Choroid plexus epithelial cell (primary cell): ENCODE measurements at places on chromosomes 3 and 15.
A peak's percentile ranks its signal among the peaks of the same experiment; 100 is the strongest.

- DNase-seq, result peak; percentile 1
Measured at GRCh38 chr3:2156244-2156847, 57.7 kb downstream of the CNTN4 start.

GRCh38 chr3:179860275-179861107, 176.2 kb downstream of the PEX5L start:
- no peak for DNase-seq

GRCh38 chr15:66720206-66721010, 18.4 kb downstream of the SMAD6 start:
- peak; percentile 71 for DNase-seq

- no peak for DNase-seq
Measured at GRCh38 chr15:60223176-60223575, 174.6 kb downstream of the ANXA2 start.

DNA sequence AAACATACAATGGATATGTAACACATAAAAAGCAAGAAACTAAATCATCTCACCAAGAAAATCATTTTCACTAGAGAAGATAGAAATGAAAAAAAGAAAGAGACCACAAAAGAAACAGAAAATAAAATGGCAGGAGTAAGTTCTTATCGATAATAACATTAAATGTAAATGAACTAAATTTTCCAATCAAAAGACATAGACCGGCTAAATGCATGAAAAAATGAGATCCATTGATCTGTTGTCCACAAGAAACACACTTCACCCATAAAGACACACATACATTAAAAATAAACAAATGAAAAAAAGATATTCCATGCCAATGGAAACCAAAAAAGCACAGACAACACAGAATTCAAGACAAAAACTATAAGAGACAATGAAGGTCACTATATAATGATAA, 1771.9 kb downstream of the SI start:
- DNase-seq, result no peak

DNA sequence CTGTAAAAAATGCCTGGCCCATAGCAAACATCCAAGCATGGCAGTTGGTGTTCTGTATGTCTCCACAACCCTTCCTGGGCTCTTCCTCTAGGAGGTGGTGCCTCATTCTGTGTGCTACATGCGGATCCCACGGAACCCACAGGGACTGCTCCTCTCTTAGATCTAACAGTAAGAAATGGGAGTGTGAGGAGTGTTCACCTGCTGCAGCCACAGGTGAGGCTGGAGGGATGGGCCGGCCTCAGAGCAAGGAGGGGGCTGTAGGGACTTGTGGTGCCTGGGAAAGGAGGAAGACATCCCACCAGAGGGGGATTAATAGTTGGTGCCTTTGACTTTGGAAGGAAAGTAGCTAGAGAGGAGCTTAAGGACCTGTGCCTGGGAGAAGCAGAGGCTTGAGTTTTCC, 22.2 kb downstream of the SEMA3G start:
- DNase-seq, result no peak

DNA sequence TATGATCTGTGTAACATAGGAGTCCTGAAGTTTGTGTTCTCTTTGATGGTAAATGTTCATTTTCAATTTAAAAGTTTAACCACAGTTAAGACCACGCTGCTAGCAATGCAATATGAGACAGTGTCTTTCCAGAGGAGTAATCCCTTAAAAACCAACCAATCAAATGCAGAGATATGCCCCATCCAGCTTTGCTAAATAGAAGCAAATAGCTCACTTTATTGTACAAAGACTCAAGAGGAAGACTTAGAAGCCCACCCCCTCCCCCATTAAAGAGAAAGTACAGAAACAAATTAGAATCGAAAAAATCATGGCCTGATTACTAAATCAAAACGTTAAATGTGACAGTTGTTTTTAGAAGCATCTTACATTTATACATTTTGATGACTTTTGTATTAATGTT, 2.1 kb upstream of the ANP32A start:
- no peak for DNase-seq

DNA sequence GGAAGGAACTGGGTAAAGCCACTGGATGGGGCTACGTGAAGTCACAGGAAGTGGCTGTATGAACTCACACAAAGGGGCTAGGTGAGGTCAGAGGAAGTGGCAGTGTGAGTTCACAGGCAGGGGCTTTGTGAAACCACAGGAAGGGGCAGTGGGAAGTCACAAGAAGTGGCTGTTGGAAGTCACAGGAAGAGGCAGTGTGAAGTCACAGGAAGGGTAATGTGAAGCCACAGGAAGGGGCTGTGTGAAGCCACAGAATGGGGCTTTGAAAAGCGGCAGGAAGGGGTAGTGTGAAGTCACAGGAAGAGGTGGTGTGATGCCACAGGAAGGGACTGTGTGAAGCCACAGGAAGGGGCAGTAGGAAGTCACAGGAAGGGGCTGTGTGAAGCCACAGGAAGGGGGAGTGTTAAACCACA, 34.6 kb downstream of the GASK1A start:
- DNase-seq, result no peak

- DNase-seq, result no peak
Measured at GRCh38 chr3:42678447-42678846, 6.9 kb upstream of the KLHL40 start.

DNA sequence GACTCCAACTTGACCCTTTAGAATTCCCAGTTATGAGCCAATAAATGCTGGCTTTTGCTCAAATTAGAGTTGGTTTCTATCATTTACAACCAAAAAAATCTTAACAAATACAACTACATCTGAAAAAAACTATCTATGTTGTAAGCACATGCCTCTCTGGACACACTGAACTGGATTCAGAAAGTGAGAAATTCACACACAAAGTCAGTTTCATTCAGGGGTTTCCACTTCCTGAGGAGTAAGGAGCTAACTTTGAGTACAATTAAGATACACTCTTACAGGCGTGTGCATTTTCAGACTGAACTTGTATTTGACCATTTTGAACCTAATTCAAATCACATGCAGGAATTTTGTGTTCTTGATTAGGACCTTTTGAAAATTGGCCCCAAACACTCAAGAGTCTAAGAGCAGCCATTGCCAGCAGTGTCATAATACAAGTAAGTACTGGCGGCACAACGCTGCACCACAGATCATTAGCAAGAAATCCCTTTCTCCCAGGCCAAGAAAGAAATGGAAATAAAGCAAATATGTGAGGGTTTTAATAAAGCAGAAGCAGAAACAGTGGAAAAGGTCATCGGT, 31.2 kb downstream of the LINS1 start:
- DNase-seq, result no peak

- DNase-seq, result peak; percentile 38
Measured at GRCh38 chr3:74080056-74080461, 455.3 kb upstream of the PDZRN3 start.

DNA sequence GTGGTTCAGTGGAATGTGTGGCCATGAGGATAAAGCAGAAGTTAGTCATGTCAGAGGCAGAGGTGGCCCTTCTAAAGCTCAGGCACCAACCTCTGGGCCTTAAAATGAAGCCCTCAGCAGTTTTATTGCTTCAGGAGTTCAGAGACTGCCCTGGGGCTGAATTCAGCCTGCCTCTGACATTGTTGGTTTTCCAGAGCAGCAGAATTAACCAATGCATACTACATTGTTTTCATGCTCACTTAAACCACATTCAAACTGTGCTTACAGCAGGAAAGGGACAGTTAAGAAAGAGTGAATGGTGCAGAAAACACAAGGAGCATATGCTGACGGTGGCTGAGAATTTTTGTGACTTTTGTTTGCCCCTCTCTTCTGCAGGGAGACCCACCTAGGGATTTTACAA, 320.2 kb downstream of the CHST2 start:
- DNase-seq, result no peak

DNA sequence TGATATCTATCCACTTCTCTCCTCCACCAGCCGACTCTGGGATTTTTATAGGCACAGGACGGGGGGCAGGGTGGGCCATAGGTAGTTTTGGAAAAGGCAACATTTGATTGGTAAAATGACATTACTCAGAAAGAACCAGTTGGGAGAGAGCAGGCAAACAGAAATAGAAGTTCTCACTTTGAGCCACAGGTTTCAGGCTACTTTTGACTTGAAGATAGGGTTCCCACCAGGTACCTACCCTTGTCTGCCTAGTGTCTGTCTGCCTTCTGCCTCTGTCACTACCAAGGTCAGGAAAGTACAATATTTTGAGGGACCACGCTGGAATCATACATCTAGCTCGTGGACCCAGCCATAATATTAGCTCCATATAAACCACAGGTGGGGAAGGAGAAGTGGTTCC, 412.9 kb upstream of the GRM7 start:
- DNase-seq, result no peak

GRCh38 chr3:64530434-64531049, 157.3 kb downstream of the ADAMTS9 start:
- DNase-seq, result peak; percentile 71

DNA sequence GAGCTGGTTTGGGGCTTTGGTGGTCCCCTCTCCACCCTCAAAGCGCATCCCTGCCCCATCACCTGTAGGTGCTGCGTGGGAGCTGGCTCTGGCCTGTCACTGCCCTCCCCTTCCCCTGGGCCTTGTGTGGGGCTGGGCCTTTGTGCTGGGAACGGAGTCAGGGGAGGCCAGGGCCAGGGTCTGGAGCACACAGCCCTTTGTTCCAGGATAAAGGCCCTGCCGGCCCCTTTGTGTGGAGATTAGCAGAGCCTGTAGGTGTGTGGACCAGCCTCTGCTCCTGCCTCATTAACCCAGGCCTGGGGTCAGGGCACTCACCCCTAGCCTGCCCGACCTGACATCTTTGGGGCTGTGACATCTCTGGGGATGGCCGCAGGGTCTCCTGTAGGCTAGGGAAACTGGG, 8.9 kb downstream of the EPHB3 start:
- no peak for DNase-seq

GRCh38 chr15:87816811-87817210, 439.7 kb downstream of the NTRK3 start:
- peak; percentile 72 for DNase-seq

DNA sequence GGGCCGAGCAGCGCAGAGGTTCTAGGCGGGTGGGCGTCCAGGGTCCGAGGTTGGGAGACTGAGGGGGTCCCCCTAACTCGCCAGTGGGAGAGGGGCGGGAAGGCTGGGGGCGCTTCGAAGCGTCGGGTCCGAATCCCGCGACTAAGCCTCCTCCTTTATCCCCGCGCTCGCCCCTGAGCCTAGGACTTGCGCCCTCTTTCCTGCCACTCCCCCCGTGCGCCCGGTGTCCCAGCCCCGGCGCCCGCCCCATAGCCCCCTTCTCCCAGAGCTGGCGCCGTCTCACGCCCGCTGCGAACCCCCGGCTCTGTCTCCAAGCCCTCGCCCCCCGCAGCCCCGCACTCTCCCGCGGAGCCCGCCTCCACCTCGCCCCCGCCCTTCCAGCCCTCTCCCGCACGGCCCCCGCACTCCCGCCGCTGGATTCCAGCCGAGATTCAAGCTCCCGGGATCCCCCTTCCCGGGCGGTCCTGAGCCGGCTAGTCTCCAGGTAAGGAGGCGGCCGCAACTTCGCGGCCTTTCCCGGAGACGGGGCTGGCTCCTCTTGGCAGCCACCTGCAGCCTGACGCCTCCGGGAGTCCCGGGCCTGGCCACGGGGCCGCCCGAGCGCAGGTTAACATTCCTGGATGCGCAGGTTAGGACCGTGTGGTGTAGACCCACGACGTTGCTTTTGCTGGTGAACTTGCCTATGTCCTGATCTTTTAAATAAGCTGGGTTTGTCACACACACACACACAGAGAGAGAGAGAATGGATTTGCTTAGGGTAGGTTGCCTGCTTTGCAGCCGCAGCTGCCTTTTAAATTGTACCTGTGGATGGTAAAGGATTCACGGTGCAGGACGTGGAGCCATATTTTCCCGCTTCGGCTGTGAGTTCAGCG, 563 bp downstream of the PXYLP1 start:
- DNase-seq, result peak; percentile 12

DNA sequence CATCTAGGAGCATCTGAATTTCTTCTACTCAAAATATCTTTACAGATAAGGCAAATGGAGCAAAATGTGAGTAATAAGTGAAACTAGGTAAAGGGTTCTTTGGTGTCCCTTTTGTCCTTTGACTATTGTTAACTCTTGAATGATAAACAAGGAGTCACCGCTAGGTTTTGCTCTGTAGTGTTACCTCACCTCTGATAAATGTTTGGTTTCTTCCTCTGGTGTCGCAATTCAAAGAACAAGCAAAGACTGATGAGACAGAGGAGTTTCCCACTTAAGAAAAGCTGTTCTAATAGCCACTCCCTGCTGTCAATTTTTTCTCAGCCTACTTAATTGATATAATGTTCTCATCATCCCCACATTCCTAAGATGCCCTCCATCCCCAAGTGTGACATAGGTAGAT, 925.9 kb downstream of the IGSF11 start:
- no peak for DNase-seq

- peak; percentile 28 for DNase-seq
Measured at GRCh38 chr3:30135190-30135589, 471.2 kb upstream of the TGFBR2 start.

- DNase-seq, result no peak
Measured at GRCh38 chr15:83445643-83446042, 1.5 kb upstream of the SH3GL3 start.

DNA sequence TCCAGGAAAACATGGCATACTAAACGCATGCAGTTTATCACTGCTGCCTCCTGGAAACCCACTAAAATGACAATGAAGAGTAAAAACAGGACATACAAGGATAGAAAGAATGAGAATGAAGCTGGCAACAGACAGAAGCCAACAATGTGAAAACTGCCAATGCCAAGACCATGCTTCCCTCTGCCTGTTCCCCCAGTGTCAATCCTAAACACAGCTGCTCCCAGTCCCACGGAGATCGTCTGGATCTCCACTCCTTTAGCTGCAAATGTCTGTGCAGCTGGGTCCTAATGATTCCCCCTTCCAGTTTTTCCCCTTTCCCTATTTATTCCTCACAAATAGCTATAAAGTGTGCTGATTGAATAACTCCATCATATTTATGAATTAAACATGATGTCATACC, 16.1 kb downstream of the LEO1 start:
- DNase-seq, result no peak

GRCh38 chr3:66355394-66355793, 134.6 kb downstream of the SLC25A26 start:
- DNase-seq, result no peak

DNA sequence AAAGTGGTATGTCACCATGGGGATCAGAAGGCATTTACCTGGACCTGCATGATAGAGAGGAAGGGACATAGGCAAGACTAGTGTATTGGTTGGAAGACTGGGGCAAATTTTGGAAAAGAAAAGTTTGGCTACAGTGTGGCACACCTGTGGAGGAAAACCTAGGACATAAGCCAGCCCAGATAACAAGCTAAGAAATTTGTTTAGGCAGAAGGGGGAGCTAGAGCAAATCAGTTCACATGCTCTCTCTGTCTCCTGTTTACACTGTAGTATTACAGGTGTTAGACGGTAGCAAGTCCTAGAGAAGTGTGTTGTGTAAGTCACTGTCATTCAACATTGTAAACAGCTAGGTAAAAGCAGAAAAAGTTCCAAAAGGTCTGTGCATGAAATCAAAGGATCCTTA, 11.9 kb upstream of the ALDH1A2 start:
- DNase-seq, result peak; percentile 34
